Panc1 (cell line): ENCODE measurements at places on chromosomes 11 and 22. TPM values are rescaled to one million over a fixed set of nuclear protein-coding genes. Genes with fewer than 3 reads are reported as not detected.

The CCDC88B gene
- total RNA-seq = 17.1 TPM

The FDXACB1 gene
- total RNA-seq = 4.1 TPM

The MRPL11 gene
- 158 TPM for total RNA-seq

The KCNJ5 gene
- 0.28 TPM for total RNA-seq

The TUG1 gene
- 69.8 TPM for total RNA-seq

DNA sequence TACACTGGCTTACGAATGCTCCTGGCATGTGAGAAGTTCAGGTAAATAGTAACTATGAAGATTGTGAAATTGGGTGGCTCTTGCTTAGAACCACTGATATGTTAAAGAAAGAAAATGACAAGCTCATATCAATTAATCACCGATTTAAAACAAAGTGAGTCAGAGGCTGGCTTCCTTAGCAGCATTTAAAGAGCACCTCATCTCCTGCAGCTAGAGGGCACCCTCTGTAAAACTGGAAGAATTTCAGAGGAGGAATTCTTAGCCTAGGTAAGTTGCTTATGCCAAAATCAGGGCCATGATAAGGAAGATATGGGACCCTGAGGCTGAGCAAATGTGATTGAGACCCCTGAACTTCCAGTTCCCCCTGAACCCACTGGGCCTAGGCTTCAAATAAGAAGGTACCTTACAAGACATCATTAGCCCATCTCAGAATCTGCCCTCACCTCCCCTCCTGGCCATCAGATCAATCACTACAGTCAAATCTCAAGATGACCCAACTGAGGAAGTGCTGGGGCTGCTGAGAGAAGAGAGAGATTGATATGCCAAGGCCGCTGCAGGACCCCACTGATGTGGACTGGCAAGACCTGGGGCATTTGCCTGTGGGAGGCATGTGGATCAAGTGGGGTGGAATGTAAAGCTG, 8.6 kb upstream of the CD3E start:
- no peak overlapping the region for H3K27ac ChIP-seq
- peaks cover 6% of the 10 kb centered on the region for H3K27me3 ChIP-seq
- H3K36me3 ChIP-seq = no peaks in the 10 kb centered on the region

DNA sequence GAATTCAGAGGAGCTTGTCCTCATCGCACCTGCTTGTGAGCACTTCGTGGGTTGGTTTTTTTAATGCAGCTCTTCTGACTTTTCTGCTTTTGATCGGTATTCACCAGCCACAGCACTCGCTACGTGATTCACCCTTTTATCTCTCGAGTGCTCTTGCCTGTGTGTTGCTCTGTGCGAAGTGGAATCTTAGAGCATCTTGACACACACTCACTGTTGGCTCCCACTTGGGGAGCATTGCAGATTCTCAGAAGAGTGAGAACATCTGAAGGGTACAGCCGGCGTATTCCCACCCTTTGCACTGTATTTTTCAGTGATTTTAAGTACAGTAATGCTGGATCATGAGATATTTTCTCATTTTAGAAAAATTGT, 10.9 kb downstream of the TNNT3 start:
- no peaks in the 10 kb centered on the region for H3K27me3 ChIP-seq
- no peak for DNase-seq
- H3K4me3 ChIP-seq = no peak overlapping the region

GRCh38 chr11:66277471-66278362, at the start of gene CNIH2:
TSS of gene CNIH2 (plus strand) at chr11:66278175. CDS start at chr11:66278457, 282 bp downstream.
- DNase-seq = no peak
- no peaks in the 10 kb centered on the region for H3K27me3 ChIP-seq
- H3K4me1 ChIP-seq = peaks cover 25% of the 10 kb centered on the region
- H3K27ac ChIP-seq = peak within 1 kb of the TSS; percentile 63; the same call in 1 of the 2 replicates
- H3K4me3 ChIP-seq = peak within 1 kb of the TSS; percentile 49

DNA sequence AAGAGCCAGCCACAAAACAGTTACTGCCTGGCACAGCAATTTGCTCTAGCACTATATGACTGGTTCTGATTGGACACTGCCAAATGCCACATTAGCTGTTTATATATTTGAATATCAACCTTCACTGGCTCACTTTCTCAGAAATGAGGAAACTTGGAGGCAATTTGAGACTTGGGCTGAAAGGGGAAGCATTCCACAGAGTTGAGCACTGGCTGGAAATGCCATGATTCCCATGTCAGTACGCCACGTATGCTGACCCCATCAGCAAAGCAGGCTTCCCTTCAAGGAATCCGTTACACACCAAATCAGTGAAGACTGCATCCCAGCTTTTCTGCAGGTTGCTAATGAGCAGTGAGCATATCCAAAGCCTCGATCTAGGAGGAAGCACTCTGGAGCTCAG, 34.7 kb downstream of the GALNT18 start:
- no peak overlapping the region for H3K4me3 ChIP-seq
- no peak overlapping the region for H3K27ac ChIP-seq
- H3K27me3 ChIP-seq = no peaks in the 10 kb centered on the region
- peaks cover 40% of the 10 kb centered on the region for H3K4me1 ChIP-seq
- no peak for DNase-seq

DNA sequence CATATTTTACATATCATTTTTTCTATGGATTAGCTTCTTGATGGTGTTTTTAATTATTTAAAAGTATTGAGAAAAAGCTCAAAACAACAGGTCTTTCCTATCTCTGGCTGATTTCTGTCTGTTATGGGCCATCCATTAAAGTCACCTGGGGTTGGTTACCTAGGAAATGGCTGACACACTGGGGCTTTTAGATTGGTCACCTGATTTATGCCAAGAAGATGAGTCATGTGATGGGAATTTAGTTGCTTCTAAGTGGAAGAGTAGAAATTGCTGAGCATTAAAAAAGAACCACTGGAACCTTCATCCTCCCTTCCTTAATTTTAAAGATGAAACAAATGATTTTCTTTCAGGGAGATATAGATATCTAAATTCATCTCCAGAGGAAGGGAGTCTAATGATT, 48.8 kb upstream of the LARGE1 start:
- H3K4me1 ChIP-seq = no peaks in the 10 kb centered on the region
- H3K36me3 ChIP-seq = no peaks in the 10 kb centered on the region

DNA sequence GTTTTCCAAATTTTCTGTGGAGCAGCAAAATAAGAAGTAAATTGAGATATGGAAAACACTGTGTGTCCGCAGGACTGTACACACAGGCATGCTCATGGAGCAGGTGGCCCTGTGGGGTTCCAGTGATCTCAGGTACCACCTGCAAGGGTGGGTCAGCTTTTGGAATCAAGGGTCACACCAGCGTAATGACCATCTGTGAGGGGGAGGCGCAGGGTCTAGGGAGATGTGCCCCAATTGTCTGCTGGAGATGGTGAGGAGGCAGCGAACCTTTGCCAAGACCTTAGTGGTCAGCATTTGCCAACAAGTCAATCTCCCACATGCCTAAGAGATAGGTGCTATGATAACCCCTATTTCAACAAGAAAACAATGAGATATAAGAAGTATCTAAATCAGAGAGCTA, 49.4 kb downstream of the SHANK2 start:
- H3K36me3 ChIP-seq = no peaks in the 10 kb centered on the region
- no peak overlapping the region for H3K4me3 ChIP-seq
- H3K27me3 ChIP-seq = no peaks in the 10 kb centered on the region

DNA sequence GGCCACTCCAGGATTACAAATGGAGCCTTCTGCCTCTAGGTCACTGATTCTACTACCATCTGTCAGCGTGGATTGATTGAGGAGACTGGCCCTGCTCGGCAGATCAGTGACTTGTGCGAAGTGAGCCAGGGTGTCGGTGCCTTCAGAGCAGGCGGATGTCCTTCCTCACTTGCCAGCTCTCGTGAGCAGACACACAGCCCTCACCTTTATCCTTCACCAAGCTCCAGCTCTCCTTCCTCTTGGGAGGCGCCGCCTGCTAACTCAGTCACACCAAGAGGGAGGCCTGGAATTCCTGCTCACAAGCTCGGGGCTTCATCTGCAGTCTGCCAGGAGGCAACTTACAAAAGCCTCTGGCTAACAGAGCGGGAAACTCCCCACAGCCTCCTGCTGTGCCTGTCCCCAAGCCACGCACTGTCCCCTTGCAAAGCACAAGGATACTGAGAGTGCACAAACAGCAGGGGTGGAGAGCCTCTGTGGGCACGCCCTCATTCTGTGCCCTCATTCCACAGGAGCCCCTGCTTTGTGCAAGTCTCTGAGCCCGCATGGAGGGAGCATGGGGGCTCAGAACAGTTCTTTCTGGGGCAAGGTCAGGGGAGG, 3.5 kb upstream of the TCF20 start:
- H3K4me1 ChIP-seq = peaks cover 23% of the 10 kb centered on the region
- no peaks in the 10 kb centered on the region; the same call in 1 of the 2 replicates for H3K36me3 ChIP-seq
- H3K4me3 ChIP-seq = no peak overlapping the region
- no peak for DNase-seq
- H3K27me3 ChIP-seq = no peaks in the 10 kb centered on the region
